AG10803 (cell line): ENCODE measurements at places on chromosomes 12 and 14.

DNA sequence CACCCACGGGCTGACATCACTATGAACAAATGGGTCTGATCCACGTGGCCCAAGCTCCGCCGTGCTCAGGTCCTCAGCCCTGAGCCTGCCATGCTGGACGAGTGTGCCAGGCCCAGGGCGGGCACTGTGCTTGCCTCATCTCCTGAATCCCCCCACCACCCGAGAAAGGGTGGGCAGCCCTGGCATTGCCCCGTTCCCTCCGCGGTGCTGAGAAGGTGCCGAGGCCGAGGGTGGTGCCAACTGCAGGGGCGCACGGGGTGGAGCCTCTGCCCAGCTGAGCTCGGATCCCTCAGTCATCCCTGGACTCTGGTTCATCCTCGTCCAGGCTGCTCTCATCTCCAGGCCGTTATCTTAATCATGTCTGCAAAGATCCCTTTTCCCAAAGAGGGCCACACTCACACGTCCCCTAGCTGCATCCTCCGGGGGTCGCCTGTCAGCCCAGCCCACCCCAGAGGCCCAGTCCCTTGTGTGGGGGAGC lies 60.6 kb downstream of the NOC4L start:
- DNase-seq: no peak

DNA sequence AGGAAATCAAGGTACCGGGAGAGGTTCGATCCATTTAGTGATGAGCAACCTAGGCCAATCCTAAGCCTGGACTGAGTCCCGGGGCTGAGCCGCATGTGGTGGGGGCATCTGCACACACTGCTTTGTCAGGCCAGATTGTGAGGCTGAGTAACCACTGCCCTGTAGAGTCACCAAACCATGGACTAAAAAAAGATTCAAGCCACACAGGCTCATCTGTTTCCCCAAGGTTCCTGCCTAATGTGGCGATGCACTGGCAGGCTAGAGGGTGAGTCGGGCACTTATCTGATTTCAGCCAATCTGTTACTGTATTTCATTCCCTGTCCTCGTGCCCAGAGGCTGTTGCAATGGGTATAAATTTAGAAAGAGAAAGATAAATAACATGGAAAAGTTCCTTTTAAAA lies 140.8 kb downstream of the TTC7B start:
- peak; percentile 72 for DNase-seq

GRCh38 chr14:99592933-99593753 lies 10.9 kb downstream of the CCDC85C start:
- no peak for DNase-seq

DNA sequence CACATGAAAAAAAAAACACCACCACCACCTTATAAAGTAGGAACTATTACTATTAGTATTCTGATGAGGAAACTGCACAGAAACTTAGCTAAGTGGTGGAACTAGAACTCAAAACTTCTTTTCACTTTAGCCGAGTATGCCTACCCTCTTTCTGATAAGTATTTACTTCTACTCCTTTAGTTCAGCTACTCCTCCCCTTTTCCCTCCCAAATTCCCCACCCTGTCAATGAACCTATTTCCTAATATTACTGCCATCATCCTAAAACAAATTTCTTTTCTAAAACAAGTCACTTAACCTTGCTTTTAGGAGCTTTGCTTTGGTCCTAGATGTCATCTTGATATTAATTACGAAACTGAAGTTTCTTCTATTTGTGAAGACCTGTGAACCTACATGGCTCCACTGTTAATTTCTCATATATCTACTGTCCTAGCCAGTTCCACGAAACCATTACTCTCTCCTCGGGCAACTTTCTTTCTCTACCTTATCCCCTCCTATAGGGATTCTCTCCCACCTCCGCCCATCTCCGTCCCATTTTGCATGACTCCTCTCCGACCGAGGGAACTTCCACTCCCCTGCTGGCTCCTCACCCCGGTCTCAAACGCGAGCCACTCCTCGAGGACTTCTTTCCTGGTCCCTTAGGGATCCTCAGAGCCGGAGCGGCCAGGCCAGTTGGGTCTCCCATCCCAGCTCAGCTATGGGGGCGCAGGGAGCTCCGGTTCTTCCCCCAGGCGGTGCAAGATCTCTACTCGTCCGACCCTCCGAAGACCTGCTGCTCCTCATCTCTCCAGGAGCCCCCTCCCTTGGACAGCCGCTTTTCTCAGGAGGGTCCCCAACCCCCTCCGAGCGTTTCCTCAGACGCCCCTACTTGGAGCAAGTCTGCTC lies 1.1 kb downstream of the NUMB start:
- DNase-seq: peak; percentile 33

GRCh38 chr14:104697892-104698583 lies 8.6 kb downstream of the INF2 start:
- DNase-seq: peak; percentile 56

GRCh38 chr14:99604766-99605298 lies 825 bp upstream of the CCDC85C start:
- DNase-seq: peak; percentile 33

DNA sequence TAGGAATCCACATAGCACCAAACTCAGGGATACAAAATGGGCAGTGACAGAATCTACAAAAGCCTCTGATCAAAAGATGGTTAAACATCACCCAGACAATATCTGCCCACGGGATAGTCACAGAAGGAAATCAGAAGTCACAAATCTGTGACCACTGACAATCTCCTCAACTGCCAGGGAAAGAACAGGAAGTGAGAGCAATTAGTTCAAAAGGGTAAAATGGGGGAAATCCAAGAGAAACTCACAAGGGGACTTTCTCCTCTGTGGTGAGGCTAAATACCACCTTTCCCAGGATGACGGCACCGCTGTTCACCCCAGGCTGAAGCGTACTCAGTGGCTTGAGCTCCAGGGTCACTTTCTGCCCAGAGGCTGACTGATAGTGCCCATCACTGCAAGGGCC lies 10.7 kb downstream of the TTC5 start:
- DNase-seq: no peak

- peak; percentile 29 for DNase-seq
Observed at GRCh38 chr14:68283378-68284123, 464.0 kb downstream of the RAD51B start.
